ENCODE measurements at places on chromosomes 3 and 15.
A peak's percentile ranks its signal among the peaks of the same experiment; 100 is the strongest.

GRCh38 chr15:52427804-52428203 is 100.9 kb downstream of the MYO5A start:
- no peak for DNase-seq

DNA sequence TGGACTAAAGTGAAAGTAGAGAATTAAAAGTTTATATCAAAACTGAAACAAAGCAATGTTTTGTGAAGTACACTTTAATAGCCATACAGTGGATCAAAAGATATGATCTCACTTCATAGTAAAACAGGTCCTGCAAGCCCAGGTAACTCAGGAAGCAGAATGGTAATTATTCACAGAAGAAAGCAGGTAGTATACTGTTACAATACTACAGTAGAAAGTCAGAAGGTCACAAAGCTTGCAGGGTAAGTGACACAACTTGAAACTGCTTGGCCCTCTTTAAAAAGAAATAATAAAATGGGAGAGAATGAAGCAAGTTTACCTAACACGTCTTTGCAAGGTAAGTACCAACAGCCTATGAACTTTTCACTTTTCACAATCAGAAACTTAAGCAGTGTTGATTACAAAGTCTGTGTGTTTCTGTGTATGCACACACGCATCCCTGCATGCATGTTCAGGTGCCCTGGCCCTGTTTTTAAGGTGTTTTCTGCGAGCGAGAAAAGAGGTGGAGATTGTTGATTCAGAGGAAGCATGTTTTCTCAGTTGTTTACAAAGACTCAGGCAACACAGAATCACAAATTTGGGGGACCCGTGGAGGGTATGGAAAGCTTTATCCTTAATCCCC is at the start of gene NAALADL2:
NAALADL2 (plus strand) TSS at position 221 of the 622 bp plus-strand sequence.
- no peak for DNase-seq

DNA sequence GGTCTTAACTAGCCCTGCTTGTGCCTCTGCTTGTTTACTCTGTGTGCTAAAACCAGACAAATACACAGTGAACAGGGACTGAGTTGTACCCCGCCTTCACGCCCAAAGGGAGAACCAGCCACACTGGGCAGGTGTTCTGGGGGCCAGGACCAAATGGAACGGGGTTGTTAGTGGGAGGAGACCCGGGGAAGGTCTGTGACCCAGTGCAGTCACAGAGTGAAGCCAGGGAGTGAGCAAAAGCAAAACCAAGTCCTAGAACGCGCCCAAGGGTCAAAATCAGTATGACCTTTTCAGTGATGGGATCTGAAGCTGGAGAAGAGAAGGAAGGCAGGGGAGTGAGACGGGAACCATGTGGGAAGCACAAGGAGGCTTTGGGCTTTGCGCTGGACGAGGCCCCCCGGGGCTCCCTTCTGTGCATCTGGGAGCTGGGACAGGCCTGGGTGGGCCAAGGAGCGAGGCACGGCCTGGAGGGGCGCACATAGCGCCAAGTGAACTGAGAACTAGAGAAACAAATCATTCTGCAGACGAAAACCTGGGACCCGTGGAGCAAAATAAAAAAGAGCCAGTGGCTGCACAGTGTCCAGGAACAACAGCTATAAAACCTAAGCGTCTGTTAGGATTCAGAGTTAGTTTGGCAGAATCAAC is 78.3 kb upstream of the ALDH1A3 start:
- DNase-seq: no peak

- DNase-seq: no peak
Measured at GRCh38 chr3:59027607-59028006, 22.2 kb downstream of the CFAP20DC start.

- DNase-seq: no peak
Measured at GRCh38 chr15:40364251-40364650, 6.2 kb downstream of the DISP2 start.

DNA sequence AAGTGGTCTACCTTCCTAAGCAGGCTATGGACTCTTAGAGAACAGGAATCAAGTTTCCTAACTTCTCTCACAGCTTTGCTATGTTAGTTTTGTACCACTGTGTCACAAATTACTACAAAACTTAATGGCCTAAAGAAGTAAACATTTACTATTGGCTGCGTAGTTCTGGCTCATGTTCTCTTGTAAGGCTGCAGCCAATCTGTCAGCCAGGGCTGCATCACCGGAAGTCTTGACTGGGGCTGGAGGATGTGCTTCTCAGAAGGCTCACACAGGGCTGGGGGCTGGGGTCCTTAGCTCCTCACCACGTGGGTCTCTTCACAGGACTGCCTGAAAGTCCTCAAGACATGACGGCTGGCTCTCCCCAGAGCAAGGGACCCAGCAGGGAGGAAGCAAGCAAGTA is 15.5 kb downstream of the STIMATE start:
- DNase-seq: no peak

DNA sequence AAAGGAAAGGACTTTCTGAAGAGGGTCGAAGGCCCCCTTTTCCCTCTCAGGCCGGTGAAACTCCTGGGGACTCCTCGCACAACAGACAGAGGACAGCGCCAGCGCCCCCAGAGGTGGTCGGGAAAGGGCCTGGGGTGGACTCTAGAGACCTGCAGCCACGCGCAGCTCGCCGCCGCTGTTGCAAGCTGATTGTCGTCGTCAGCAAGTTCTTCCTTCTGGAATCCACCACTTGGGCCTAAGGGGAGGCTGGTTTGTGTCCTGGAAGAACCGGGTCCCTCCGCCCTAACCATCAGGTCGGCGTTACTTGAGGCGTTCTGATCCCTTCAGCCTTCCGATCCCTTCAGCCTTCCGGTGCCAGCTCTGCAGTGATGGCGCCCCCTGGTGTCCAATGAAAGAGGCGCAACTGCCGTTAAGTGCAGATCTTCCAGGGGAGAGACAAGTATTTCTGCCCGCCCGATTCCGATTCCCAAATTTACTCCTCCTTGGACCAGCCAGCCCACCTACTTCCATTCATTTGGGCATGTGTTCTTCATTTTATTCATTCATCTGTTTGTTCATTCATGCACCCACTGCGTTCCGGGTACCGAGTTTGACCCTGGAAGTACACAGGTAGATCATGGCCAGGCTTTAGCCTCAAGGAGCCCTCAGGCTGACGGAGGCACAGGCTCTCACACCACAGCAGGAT is 77.2 kb upstream of the SLC6A11 start:
- DNase-seq: peak; percentile 17

- DNase-seq: no peak
Measured at GRCh38 chr15:81418444-81418843, 44.4 kb upstream of the TMC3 start.

- DNase-seq: peak; percentile 25
Measured at GRCh38 chr3:31876331-31876730, 104.7 kb downstream of the OSBPL10 start.

DNA sequence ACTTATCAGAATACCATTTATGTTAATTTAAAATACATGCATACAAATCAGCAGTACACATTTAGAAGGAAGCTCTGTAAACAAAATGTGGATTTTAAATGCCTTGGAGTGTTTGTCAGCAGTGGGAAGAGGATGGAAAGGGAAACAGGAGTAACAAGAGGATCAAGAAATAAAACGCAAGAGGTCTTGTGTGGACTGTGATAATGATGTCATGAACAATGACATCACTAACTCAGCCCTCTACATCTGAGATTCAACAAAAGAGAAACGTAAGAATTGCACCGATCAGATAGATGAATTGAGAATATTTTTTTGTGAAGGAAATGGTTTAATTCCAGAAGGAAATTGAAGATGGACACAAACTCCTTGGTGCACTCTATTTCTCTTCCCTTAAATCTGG is 44.0 kb upstream of the CNOT10 start:
- DNase-seq: no peak

- DNase-seq: no peak
Measured at GRCh38 chr15:39621210-39621609, 40.3 kb downstream of the THBS1 start.

GRCh38 chr3:68088216-68088615 is 433.8 kb upstream of the SUCLG2 start:
- DNase-seq: no peak

GRCh38 chr15:78147566-78147965 is 1.6 kb upstream of the IDH3A start:
- no peak for DNase-seq

DNA sequence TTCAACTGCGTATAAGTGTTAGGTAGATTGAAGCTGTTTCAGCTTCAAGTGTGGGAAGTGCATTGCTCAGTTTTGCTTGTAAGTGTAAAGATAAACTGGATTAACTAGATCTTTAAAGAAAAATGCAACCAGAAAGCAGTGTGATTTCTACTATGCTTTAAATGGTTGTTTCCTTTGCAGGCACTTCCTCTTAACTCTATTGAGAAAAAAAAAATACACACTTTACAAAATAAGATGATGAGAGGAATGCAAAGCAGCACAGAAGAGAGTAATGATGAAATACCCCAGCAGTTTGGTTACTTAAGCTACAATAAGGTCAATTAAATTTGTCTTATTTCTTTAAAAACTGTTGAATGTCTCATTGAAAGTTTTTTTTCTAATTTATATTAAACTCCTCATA is 40.8 kb downstream of the DPH6 start:
- no peak for DNase-seq

DNA sequence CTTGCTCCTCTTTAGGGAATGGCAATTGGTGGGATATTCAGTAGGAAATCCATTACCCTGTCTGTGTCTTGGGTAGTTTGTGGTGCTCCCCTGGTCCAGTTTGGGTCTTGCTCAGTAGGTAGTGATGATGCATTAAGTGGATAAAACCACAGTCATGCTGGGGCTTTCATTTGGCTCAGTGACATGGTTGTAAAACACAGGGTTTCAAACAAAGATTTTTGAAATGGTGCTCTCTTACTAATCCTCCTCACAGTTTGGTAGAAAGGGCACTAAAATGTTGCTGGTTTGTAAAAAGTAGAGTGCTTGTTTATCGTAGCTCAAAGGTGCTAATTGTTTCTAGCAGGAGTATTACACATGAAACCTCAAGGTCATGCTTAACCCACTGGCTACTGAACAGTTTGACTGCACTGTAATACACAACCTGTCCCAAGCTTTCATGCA is 22.9 kb downstream of the BBX start:
- DNase-seq: no peak

- DNase-seq: no peak
Measured at GRCh38 chr15:76298986-76299385, 12.3 kb downstream of the ETFA start.

DNA sequence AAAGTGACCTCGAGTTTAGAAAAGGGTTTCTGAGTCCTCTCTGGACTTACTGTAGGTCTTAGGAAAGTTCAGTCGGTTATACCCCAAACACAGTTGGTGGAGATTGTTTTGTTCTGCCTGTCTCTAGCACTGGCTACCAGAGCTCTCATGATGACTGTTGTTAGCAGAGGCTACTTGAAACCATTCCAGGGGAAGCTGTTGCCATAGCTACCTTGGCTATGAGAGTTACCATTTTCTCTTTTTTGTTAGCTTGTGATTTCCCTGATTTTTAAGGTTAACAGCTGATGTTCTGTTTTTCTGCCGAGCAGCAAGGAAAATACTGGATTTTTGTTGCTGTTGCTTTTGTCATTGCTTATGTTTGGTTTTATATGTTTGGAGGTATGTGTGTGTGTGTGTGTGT is 26.7 kb downstream of the ABHD2 start:
- no peak for DNase-seq

- no peak for DNase-seq
Measured at GRCh38 chr15:67512140-67512539, 8.8 kb upstream of the C15orf61 start.

DNA sequence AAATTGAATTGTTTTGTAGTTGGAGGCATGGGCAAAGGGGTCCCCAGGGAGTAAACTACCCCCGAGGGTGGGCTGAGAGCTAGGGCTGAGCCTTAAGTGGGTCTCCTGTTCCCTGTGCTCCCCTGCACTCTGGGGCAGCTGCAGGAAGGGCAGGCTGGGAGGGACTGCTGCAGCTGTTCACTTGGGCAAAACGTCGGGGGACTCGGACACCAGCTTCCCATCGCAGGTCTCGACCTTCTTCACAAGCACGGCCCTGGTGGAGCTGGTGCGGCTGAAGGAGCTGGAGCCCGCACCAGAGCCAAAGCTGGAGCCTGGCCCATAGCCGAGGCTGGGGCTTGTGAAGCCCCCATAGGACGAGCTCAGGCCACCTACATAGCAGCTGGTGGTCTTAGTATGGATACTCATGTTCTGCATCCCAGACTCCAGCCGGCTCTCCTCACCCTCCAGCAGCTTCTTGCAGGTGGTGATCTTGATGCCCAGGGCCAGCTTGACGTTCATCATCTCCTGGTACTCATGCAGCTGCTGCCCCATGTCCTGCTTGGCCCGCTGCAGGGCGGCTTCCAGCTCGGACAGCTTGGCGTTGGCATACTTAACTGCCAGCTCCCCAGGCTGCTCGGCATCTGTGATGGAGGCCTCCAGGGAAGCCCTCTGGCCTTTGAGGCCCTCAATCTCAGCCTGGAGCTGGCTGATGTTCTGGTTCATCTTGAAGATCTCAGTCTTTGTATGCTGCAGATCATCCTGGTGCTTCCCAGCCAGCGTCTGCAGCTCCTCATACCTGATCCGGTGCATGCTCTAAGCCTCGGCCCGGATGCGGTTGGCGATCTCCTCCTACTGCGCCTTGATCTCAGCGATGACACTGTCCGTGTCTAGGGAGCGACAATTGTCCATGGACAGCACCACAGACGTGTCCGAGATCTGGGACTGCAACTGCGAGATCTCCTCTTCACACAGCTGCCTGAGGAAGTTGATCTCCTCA is 423.5 kb upstream of the ARPP21 start:
- no peak for DNase-seq

DNA sequence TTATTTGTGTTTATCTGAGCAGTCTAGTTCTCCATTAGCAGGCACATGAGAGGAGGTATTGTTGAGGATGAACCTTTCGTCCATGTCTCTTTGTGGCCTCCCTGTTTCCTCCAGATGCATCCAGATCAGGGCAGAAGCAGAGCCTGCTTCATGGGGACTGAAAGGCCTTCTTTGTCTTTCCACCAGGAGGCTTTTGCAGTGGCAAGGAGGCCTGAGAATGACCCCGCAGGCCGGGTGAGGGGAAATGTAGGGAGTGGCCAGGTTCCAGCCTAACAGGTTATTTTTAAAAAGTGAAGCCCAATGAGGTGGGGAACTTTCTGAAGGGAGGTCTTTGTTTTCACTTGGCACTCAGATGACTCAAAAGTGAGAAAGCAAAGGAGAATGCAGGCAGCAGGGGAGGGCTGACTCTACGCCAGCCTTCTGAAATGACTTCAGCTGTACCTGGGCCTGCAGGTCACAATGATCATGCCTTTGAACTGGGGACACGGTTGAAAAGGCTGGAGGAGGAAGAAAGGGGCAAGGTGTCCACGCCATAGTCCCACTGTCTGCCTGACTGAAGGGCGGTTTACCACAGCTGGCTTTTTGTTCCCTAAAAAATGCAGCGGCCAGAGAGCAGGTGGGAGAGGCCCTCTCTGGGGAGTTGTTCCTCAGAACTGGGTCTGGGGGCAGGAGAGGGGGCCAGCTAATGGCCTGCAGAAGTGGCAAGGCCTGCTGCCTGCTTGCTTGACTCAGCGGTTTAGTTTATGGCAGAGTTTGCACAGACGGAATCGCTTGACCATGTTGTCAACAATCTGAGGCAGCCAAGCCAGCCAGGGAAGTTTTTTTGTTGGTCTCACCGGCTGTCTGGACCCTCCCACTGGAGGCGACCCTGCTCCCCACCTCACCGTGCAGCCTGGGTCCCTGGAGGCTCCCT is 28.7 kb downstream of the CMTM7 start:
- DNase-seq: no peak

- no peak for DNase-seq
Measured at GRCh38 chr3:100775226-100775625, 65.9 kb downstream of the TFG start.

All from fibroblast of skin of left biceps (primary cell).